NCI-H2107 (cell line): ENCODE measurements at places on chromosomes 13 and 19.

GRCh38 chr19:52566588-52566987, 3.5 kb upstream of the ZNF701 start:
- DNase-seq: no peak

DNA sequence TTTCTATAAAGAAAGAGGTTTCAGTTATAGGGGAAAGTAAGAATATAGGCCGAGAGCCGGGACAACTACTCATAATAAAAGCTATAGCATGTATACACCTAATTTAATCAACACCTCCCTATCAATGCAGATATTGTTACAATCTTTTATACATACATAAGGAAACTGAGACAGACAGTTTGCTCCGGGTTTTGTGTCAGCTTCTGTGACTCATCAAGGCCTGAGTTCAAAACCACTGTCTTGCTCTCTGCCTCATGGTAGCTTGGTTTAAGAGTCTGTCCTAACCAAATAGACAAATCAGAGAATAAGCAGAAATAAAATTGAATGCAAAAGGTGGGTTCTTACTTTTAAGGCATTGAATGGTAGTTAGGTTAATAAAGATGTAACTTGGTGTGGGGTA, 222.9 kb downstream of the GGACT start:
- DNase-seq: no peak

DNA sequence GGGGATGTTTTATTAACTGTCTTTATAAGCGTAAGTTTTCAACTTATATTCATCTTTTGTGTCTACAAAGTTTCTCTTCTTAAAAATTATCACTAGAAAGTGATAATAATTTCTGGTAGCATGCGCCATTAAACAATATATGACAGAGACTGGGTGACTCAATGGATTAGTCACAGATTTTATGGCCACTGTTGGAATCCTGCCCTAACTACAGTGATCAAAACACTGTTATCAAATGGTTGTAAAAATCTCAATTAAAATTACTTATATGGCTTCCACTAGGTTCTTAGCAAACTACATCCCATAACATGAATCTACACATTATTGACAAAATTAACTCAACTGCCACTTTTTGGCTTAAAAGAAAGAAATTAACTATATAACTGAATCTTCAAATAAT, 350.0 kb downstream of the DACH1 start:
- DNase-seq: no peak

DNA sequence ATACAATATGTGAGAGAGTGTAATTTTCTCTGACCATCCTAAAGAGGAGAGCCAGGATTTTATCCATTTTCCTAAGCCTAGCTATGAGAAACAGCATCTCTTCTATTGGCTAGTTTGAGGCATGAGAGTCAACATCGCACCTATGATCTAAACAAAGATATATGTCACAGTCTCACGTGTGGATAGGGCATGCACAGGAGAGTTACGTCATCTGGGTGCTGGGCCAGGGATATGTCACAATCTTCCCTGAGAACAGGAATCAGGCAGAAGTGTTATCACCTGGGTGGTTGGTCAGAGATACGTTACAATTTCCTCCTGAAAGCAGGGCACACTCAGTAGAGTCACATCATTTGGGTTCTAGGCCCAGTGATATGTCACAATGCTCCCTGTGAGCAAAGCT, 53.9 kb upstream of the ZNF730 start:
- no peak for DNase-seq

DNA sequence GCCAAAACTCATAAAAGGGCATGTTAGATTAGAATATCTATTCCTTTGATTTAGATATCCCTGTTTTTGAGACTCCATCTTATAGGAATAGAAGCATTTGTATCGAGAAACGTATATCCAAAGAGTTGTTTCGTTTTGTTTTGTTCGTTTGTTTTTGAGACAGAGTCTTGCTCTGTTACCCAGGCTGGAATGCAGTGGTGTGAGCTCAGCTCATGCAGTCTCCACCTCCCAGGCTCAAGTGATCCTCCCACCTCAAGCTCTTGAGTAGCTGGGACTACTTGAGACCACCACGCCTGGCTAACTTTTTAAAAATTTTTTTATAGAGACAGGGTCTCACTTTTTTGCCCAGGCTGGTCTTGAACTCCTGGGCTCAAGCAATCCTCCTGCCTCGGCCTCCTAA, 26.6 kb upstream of the ZMYM5 start:
- DNase-seq: no peak

GRCh38 chr13:27132538-27132937, 39.1 kb downstream of the USP12 start:
- no peak for DNase-seq

DNA sequence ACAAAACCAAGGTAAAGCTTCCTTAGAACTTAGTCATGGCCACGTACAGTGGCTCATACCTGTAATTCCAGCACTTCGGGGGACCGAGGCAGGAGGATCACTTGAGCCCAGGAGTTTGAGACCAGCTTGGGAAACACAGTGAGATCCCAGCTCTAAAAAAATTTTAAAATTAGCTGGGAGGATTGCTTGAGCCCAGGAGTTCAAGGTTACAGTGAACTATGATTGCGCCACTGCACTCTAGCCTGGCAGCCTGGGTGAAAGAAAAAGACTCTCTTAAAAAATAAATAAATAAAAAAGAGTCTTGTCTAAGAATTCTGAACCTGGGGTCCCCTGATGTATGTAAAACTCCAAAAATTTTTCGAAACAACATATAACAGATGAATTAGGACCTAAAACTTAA, 34.9 kb downstream of the N4BP2L2 start:
- no peak for DNase-seq

GRCh38 chr13:98515818-98516465, 61.0 kb downstream of the STK24 start:
- no peak for DNase-seq

DNA sequence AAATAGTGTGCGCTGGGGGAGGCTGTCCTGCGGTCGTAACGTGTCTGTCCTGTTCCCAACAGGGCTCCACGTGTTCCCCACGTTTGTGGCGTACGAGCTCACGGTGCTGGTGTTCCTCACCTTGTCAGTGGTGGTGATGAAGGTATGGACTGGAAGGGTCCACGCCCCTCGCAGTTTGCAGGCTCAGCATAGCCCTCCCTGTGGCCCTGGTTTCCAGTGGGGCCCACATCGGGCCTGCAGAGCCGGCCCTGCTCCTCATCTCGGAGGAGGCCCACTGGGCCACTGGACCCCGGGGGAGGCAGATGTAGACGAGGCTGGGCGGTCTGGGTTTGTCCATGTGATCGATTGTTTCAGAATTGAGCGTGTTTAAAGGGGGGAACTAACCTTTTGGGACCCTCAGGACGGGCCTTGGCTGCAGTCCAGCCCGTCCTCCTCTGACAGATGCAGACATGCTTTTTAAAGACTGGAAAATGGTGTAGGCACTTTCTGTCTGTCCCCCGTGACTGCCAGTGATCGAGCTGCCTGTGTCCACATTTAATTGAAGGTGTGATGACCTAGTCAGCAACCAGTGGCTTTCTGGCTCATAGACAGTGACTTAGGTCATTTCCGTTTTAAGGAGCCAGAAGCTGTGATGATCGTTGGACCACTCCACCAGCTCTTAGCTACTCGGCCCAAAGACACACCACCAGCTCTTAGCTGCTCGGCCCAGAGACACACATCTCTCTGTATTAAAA, 37.1 kb upstream of the TFDP1 start:
- no peak for DNase-seq

DNA sequence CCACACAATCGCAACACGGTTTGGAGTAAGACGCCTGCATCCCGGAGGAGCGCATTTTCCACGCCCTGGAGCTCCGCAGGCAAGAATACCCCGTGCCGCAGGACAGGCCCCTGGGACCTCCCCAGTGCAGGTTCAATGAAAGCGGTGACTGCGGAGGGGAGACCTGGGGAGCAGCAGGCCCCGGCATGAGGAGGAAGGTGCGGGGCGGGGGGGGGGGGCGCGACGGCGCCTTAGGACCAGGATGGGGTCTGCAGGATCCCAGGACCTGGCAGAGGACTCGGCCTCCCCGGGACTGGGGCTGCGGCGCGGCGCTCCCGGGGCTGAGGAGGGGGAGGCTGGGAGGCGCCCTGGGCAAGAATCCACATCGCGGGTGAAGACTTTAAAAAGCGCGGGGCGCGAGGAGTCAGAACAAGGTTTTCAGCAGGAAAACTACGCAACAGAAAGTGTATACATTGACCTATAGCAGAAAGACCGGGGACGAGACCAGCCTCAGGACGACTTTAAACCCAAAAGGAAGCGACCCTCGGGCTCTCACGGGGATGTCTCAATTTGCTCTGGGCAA, 432 bp downstream of the ZNF611 start:
- DNase-seq: no peak

- DNase-seq: no peak
Measured at GRCh38 chr13:35496006-35496405, 19.5 kb upstream of the MAB21L1 start.

DNA sequence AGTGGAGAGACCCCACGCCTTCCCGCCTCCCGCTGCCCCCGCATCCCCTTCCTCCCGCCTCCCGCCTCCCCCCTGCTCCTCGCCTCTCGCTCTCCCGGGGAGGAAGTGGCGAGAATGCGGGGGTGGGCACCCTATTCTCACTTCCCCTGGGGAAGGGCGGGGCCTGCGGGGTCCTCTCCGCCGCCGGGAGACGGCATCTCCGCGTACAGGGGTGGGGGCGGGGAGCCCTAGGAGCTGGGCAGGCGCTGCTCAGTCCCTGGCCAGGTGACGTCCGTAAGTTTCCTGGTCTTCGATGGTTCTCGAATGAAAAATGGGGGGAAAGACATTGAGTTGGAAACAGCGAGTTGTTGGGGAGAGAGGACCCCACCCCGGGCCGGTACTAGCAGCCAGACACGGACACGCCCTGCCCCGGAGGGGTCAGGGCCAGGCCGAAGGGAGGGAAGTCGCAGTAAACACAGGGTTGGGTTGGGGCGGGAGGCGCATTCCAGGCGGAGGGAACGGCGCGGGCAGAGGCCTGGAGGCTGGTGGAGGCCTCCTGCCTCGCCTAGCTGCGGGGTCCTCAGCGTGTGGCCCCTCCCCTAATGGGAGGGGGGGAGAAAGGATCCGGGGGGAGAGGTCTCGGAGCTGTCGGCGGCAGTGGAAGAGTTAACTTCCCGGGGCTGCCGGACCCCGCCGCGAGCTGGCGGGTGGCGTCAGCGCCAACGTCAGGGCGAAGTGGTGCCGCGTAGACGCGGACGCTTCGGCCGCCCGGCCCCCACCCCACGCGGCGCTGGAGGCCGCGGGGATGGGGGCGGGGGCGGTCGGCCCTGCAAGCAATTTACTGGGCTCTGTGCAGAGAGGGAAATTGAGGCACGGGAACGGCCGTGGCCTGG, 10.4 kb upstream of the JUND start:
- no peak for DNase-seq

- no peak for DNase-seq
Measured at GRCh38 chr19:31144075-31144870, 205.0 kb downstream of the TSHZ3 start.
